ENCODE measurements at places on chromosomes 1 and 21.

DNA sequence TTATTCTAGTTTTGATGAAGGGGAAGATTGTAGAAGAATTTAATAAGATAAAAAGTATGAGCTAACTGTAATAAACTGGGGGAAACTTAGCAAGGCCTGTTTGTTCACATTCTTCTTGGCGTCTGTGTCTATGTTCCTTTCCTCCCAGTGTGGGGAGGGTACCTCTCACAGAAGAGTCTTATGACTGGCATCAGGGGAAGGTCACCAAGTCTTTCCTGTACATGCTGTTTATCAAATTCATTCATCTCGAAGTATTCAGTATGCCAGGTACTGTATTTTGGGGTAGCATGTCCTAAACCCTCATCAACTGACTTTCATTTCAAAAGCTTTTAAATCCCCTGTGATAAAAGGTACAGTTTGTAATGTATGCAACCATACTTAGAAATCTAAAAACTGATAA, 78.4 kb downstream of the HS2ST1 start:
- H3K4me3 ChIP-seq = no peak overlapping the region
- no peaks in the 10 kb centered on the region for H3K27me3 ChIP-seq
- no peaks in the 10 kb centered on the region for H3K4me1 ChIP-seq
- no peaks in the 10 kb centered on the region for H3K36me3 ChIP-seq
- H3K27ac ChIP-seq = no peak overlapping the region

DNA sequence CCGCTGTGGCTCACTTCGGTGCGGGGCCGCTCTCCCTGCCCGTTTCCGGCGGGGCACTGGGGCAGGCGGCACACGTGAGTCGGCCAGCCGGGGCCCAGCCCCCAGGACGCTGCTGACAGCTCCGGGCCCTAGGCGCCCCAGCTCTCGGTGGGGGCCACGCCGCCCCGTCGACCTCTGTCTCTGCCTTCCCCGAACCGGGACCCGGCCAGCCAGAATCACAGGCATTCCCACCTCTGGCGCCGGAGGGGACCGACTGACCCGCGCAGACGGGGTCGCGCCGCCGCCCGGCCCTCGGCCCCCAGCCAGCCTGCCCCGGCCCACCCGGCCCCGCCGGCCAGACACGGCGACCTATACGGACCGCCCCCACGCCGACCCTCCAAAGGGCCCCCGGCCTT, 755 bp downstream of the SCMH1 start:
- H3K4me1 ChIP-seq = peaks cover 14% of the 10 kb centered on the region
- peak overlapping the region; percentile 68 for H3K4me3 ChIP-seq
- peak; percentile 84 for DNase-seq
- peak overlapping the region; percentile 90 for H3K27ac ChIP-seq
- H3K27me3 ChIP-seq = no peaks in the 10 kb centered on the region

DNA sequence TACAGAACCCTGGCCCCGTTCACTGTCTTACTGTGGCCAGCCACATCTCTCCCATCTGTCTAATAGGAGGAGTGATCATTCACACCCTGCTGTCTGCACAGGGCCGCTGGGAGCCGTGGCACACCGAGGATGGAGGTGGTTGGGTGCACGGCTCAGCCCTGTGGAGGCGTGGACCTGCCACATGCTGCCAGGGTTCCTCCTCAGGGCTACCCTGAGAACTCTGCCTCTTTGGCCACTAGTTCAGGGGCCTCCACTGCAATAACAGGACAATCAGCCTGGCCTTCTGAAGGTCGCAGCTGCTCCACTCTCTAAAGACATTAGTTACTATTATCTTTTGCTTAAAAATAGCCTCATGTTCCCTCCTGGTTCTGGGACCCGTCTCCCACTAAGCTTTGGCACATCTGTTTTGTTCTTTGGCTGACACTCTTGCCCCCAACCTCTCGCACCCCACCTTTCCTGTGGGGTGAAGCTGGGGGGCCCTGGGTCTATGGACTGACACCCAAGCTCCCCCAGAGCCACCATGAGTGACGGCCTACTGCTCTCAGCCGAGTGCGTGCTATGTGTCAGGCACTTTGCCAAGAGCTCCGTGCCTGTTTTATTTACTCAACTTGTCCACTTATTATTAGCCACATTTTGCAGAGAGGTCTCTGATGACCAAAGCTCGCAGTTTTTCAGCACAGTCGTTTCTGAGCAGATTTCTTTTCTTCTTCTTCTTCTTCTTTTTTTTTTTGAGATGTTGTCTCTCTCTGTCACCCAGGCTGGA, 66.3 kb downstream of the ARHGEF10L start:
- no peaks in the 10 kb centered on the region for H3K27me3 ChIP-seq
- peaks cover 11% of the 10 kb centered on the region for H3K4me1 ChIP-seq
- H3K4me3 ChIP-seq = no peak overlapping the region
- no peak for DNase-seq
- H3K27ac ChIP-seq = no peak overlapping the region
- H3K36me3 ChIP-seq = peaks cover 6% of the 10 kb centered on the region

DNA sequence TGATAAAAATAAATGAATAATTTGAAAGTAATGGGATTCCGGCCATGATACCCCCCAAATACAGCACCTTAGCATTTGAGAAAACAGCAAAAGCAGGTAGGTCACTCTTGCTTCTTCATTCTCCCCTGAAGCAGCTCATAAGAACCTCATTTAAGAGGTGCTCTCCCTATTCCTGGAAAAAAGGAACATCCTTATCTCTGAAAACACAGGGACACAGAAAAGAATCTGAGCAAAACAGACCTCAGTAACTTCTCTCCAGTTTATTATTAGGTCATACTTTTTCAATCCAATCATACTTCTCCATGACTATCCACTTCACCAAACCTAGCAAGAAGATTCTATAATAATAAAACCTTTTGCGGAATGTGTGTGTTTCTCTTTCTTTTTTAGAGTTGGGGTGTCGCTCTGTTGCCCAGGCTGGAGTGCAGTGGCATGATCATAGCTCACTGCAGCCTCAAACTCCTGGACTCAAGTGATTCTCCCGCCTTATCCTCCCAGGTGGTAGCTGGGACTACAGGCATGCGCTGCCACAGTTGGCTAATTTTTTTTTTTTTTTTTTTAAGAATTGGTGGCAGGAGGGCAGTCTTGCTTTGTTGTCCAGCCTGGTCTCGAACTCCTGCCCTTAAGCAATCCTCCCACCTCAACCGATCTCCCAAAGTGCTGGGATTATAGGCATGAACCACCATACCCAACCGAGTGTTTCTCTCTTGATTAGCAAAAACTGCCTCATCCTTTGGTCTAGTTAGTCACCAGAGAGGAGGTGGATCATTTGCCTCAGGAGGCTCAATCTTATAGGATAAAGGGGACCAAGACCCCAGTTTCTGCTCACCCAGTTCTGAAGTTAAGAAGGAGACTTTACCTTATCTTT, 10.6 kb upstream of the TRIM33 start:
- no peak overlapping the region for H3K4me3 ChIP-seq
- H3K27me3 ChIP-seq = no peaks in the 10 kb centered on the region
- H3K27ac ChIP-seq = no peak overlapping the region
- no peak for DNase-seq
- H3K36me3 ChIP-seq = no peaks in the 10 kb centered on the region
- H3K4me1 ChIP-seq = no peaks in the 10 kb centered on the region

GRCh38 chr1:63042278-63042677, 258.3 kb downstream of the ATG4C start:
- no peak overlapping the region for H3K4me3 ChIP-seq
- no peaks in the 10 kb centered on the region for H3K4me1 ChIP-seq
- H3K27ac ChIP-seq = no peak overlapping the region

GRCh38 chr1:246677842-246678241, 46.4 kb upstream of the SCCPDH start:
- no peak for DNase-seq
- H3K27ac ChIP-seq = no peak overlapping the region
- H3K4me1 ChIP-seq = no peaks in the 10 kb centered on the region
- H3K4me3 ChIP-seq = no peak overlapping the region

DNA sequence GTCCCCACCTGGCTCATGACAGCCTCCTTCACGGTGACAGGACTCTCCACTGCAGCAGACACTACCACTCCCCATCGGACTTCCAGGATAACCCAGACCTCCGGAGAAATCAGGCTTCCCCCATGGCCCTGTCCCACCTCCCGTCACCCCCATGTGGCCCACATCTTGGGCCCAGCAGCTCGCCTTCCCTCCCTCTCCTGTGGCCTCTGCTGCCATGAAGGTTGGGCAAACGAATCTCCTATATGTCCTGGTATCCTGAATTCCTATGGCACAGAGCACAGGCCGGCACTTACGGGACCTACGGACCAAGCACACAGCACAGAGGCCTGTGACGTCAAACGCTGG, 82.0 kb downstream of the NPHP4 start:
- H3K4me1 ChIP-seq = no peaks in the 10 kb centered on the region
- no peak overlapping the region for H3K4me3 ChIP-seq
- H3K27ac ChIP-seq = no peak overlapping the region
- peaks cover 11% of the 10 kb centered on the region for H3K36me3 ChIP-seq

DNA sequence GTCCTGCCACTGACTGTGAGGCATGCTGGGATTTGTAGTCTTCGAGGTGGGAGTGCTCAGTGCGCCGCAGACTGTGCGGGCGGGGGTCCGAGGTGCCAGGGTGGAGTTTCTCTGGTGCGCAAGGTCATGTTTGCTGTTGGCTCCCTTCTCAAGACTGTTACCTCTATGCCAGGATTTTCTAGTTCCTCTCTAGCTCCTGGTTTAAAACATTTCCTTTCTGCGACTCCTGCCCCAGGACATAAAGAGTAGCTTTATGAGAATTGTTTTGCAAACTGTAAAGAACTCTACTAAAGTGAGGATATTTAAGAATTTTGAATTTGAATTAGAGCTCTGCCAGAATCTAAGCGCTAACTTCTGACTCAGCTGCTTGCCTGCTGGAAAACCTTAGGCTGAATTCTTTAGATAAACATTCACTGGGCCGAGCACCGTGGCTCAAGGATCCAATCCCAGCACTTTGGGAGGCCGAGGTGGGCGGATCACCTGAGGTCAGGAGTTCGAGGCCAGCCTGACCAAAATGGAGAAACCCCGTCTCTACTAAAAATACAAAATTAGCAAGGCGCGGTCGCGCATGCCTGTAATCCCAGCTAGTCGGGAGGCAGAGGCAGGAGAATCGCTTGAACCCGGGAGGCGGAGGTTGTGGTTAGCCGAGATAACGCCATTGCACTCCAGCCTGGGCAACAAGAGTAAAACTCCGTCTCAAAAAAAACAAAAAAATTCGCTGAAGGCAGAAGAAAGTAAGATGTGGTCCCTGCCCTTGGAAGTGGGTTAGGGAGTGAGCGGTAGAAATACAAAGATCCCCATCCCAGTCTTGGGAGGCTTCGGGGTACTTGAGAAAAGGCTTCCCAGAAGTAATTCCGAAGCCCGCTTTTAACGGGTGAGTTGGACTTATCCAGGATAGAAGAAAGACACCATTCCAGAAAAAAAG, 992 bp upstream of the USP48 start:
- H3K27me3 ChIP-seq = no peaks in the 10 kb centered on the region
- peak overlapping the region; percentile 100 for H3K27ac ChIP-seq
- H3K36me3 ChIP-seq = no peaks in the 10 kb centered on the region
- peaks cover 24% of the 10 kb centered on the region for H3K4me1 ChIP-seq
- DNase-seq = peak; percentile 66

DNA sequence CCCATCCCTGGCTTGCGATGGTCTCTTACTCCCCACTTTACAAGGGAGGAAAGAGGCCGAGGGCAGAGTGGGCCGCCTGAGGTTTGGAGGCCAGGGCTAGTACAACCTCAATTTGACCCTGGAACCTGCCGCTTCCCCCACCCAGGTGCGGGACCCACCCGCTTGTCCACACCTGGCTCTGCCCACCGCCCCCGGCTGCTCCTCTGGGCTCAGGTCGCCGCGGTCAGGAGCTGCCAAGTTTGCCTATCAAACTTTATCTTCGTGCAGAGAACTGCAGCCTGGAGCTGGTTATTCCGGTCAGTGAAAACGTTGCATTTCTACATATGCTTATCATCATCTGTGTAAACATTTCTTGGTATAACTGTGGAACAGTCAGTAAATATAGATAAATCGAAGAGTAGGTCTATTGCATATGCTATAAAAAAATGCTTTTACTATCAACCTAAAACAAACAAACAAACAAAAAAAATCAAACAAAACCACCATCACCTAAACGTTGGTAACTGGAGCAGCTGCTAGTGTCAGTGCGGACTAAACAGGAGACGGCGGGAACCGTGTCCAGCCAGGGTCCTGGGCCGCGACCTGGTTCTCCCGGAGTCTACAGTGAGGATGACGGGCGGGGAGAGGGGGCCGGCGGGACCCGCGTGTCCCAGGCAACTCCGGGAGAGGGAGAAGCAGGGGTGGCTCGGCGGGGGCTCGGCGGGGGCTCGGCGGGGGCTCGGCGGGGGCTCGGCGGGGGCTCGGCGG, 906 bp upstream of the ADARB1 start:
- no peaks in the 10 kb centered on the region for H3K27me3 ChIP-seq
- H3K4me1 ChIP-seq = peaks cover 21% of the 10 kb centered on the region
- H3K4me3 ChIP-seq = peak overlapping the region; percentile 69
- no peaks in the 10 kb centered on the region for H3K36me3 ChIP-seq

DNA sequence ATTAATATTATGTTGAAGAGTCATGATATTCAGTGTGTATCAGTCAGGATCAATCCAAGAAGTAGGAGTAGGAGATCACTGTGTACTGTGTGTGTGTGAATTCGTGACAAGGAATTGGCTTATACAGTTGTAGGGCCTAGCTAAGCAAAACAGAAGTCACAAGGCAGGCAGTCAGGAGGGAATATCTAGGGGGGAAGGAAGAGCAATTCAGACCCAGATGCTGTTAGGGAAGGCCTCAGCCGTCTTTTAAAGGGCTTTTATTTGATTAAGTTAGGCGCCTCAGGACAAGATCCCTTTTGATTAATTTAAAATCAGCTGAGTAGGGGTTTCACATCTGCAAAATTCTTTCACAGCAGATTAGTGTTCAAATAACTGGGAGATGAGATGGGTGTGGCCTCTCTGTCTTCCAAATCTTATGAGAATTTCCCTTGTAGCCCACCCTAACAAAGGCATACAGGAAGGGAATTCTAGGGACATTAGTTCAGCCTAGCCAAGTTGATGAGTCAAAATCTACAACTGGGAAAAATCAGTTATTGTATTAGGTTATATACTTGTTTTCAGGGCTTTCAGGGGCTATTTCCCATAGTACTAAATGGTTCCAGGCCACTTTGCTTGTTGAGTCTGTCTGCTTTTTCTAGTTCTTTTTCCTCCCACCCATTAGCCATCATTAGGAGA, 47.4 kb downstream of the ALG6 start:
- no peak overlapping the region for H3K4me3 ChIP-seq
- H3K27ac ChIP-seq = no peak overlapping the region

DNA sequence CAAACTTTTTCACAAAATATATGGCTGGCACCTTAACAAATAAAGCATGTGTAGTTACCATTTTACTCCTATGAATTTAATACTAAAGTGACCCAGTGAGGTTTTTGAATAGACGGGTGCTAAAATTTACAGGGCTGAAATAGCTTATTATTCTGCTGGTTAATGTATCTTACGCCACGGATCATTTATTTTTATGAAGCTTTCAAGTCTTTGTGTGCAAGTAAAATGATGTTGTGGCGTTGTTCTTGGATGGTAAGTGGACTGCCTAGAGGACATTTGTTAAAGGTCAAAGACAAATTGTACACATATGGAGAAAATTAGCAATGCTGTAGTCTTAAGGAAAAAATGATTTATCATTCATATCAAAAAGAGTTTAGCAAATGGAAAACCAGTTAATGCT, 22.8 kb downstream of the INSL5 start:
- no peak overlapping the region for H3K27ac ChIP-seq
- no peak overlapping the region for H3K4me3 ChIP-seq
- no peak for DNase-seq
- no peaks in the 10 kb centered on the region for H3K36me3 ChIP-seq
- H3K27me3 ChIP-seq = no peaks in the 10 kb centered on the region
- H3K4me1 ChIP-seq = no peaks in the 10 kb centered on the region

Measured in upper lobe of right lung (tissue), 1 donor.